ENCODE measurements at places on chromosomes 1 and 21.
A peak's percentile ranks its signal among the peaks of the same experiment; 100 is the strongest.

DNA sequence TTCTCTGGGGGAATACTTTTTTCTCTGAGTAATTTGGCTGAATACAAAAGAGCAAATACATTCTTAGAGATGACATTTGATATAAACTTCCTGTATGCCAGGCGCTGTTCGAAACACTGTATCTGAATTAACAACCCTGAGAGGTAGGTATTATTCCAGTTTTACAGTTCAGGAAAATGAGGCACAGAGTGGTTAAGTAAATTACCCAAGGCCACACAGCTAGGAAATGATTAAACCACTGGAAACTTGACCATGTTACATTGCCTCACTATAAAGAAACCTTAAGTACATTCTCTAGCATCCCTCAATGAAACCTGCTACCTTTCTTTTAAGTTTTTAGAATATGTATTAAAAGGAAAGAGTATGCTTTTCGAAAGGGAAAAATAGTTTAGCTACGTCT is 54.6 kb downstream of the SMYD2 start:
- DNase-seq = no peak

DNA sequence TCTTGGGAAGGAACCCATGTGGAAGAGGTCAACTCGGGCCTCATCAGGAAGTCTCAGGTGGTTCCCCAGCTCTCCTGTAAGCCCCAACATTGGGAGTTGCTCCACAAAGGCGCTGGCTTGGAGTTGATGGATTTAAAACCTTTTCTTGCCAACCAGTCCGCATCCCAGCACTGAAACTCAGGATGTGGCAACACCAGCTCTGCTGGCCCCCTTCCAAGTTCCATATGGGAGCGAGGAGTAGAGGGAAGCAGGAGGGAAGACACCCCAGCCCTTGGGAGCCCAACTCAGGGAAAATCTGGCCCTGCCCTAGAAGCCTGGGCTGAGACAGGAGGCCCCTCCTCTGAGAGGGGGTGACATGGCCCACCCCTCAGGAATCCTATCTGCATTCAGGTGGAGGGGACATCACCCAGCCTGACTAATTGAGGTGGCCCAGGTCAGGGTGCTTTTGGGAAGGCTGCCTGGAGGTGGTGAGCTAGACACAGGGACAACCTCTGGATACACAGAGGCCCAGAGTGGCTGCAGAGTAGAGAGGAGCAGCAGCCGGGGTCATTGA is 33.1 kb upstream of the DMBX1 start:
- no peak for DNase-seq

- DNase-seq = no peak
Measured at GRCh38 chr1:85015826-85016225, 18.9 kb upstream of the MCOLN2 start.

- no peak for DNase-seq
Measured at GRCh38 chr1:94543001-94543400, 1.4 kb upstream of the F3 start.

- no peak for DNase-seq
Measured at GRCh38 chr1:180151508-180151907, 3.2 kb upstream of the QSOX1 start.

GRCh38 chr1:188594542-188595235 is 1765.9 kb downstream of the PLA2G4A start:
- no peak for DNase-seq

- no peak for DNase-seq
Measured at GRCh38 chr1:10637834-10638558, 158.4 kb downstream of the CASZ1 start.

DNA sequence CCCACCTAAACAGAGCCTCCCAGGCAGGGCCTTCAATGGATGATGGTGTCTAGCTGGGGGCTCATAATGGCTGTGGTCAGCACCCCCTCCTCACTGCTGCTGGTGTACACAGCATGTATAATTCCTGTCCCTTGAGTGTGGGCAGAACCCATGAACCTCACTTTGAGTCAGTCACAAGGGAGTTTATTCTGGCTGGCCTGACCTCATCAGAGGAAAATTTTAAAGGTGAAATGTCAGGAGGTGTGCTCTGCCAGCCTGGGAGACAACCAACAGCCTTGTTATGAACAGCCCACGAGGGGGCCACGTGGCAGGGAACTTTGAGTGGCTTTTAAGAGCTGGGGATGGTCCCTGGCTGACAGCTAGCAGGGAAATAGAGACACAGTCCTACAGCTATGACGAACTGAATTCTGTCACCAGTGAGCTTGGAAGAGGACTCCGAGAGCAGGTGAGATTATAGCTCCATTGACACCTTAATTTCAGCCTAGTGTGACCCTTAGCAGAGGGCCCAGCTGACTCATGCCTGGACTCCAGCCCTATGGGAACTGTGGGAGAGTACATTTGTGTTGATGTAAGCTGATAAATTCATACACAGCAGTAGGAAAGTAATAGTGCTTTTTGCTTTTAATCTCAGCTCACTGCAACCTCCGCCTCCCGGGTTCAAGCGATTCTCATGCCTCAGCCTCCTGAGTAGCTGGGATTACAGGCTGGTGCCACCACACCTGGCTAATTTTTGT is 73.5 kb upstream of the RUNX3 start:
- DNase-seq = no peak

DNA sequence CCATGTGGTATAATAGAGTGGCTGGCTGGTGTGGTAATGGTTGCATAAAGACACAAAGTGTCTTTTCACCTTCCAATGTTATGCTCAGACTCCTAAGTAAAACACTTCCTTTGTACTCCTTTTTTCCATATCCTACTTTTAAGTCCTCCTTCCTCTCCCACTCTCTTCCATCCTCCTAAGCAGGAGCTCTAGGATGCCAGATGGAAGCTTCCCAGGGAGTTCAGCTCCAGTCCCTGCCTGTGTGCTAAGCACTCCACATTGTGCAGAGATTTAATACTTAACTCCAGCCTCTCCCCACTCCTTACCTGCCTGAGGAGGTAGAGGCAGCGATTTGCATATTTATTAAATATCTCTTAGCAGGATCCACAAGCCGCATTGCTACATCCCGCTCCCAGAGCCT is 60.5 kb upstream of the IGSF21 start:
- peak; percentile 42 for DNase-seq

GRCh38 chr21:37749132-37749531 is 167.1 kb downstream of the KCNJ6 start:
- DNase-seq = no peak

DNA sequence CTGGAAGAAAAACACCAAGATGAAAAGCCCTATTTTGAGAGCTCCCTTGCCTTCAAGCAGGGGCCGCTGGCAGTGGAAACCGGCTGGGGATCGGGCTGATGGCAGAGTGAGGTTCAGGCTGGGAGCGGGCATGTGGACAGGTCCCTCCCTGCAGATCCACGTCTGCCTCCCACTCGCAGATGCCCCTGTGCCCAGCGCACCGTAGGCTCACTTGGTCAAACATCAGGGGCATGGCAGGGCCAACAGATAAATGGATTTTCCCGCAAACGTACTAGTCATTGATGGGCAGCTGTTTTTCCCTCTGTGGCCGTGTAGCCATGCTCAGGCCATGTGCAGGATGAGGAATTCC is 6.6 kb upstream of the C1orf174 start:
- no peak for DNase-seq

- DNase-seq = no peak
Measured at GRCh38 chr1:114549137-114549536, 32.3 kb downstream of the BCAS2 start.

GRCh38 chr1:25246600-25247023 is 642 bp downstream of the RSRP1 start:
- no peak for DNase-seq

DNA sequence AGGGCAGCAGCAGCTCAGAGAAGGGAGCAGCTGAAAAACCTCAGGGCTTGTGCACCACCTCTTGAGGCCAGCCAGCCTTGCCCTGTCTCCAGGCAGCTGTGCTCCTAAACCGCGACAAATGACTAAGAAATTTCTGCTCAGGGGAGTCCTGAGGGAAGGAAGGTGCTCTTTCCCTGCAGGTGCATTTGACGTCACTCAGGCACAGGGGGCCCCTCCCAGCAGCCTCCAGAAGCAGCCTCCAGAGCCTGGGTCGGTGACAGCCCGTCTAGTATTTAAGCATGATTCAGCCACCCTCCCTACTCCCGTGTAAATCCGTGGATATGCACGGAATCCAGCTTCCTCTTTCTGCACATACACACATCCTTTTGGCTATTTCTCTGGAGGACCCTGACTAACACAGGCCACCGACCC is 560.5 kb downstream of the KIF26B start:
- DNase-seq = no peak

- no peak for DNase-seq
Measured at GRCh38 chr1:110542725-110543124, 23.8 kb upstream of the KCNA10 start.

DNA sequence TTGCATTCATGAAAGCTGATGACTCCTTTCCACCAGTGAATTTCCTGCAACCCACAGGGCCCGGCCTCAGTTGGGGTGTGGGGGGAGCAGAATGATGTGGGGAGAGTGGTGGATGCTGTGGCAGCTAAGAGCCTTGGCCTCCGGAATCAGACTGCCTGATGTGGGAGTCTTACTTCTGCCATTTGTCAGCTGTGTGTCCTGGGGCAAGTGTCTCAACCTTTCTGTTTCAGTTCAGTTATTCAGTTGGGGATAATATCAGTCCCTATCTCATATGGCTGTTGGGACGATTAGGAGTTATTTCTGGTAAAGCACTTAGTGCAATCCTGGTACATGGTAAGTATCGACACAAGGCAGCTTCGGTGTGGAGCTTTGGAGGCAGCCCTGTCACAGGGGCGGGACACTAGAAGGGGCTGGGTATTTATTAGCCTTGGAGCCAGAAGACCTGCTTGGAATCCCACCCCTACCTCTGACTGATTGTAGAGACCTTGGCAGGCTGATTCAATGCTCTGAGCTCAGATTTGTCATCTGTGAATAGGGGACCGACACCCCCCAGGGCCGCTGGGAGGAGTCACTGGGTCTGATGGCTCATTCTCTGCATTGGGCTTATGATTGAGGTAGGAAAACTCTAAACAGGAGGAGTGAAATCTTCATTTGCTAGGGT is 19.6 kb downstream of the ARHGEF10L start:
- DNase-seq = no peak

- DNase-seq = no peak
Measured at GRCh38 chr1:12499539-12500240, 118.3 kb downstream of the DHRS3 start.

GRCh38 chr1:20589331-20590278 is 708 bp downstream of the CDA start:
- no peak for DNase-seq

DNA sequence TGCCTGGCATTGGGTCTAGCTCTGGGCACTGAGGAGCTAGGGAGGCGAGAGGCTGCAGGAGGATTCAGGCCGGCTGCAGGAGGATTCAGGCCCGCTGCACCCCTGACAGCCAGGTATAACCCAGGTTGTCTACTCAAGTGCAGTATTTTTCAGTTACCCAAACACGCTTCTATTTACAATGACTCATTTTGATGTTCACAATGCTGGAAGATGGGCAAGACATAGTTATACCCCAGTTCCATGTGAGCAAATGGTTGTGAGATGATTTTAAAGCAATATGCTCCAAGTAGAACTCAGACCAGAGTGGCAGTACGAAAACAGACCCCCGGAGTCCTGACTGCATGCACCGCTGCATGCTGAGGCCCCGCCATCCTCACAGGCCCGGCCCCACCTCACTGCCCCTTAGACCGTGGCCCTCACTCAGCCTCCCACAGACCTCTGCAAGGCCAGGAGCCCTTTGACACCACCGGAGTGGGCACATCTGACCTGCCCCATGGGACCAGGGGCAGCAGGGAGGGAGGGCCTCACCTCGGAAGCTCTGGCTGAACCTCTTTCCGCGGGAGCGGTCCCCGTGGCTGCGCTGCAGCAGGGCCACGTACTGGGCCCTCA is 553 bp downstream of the LEFTY1 start:
- no peak for DNase-seq

DNA sequence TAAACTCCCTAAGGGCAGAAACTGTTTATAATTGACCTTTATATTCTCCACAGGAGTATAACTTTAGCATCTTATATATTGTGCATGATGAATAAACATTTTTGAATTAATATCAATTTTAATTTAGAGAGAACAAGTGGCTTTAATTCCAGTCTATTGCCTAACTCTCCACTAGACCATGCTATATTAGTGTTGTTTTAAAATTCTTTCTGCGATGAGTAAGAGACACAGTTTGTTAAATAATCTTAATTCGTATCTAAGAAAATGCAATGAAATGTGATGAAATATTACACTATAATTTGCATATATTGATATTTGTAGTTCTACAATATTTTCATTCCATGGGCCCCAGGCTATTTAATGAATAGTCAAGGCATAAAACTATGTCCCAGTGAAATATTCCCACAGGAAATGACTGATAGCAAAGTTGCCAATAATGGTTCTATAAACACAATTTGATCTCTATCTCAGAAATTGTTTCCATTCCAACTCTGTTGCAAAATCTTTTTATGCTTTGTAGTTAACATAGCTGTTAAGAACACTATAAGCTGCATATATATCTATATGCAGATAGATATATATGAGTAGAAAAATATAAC is 2.9 kb upstream of the SYDE2 start:
- no peak for DNase-seq

- no peak for DNase-seq
Measured at GRCh38 chr1:159828581-159829272, 2.1 kb downstream of the SLAMF8 start.

GRCh38 chr1:87450615-87451209 is 122.0 kb downstream of the LMO4 start:
- DNase-seq = no peak

DNA sequence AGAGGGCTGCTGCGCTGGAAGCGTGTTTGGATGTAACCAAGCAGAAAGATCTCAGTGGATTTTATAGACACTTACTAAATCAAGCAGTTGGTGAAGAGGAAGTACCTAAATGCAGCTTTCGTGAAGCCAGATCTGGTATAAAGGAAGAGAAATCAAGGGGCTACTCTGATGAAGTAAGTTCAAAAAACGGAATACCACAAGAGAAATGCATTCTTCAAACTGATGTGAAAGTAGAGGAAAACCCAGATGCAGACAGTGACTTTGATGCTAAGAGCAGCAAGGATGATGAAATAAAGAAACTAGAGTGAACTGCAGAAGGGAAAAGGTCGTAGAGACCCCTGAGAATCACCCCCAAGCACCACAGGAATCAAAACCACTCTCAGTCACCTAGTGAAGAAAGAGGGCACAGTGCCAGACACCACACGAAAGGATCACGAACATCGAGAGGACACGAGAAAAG is 40.8 kb upstream of the NEXN start:
- no peak for DNase-seq

GRCh38 chr1:167950569-167950968 is 13.7 kb upstream of the MPC2 start:
- no peak for DNase-seq

DNA sequence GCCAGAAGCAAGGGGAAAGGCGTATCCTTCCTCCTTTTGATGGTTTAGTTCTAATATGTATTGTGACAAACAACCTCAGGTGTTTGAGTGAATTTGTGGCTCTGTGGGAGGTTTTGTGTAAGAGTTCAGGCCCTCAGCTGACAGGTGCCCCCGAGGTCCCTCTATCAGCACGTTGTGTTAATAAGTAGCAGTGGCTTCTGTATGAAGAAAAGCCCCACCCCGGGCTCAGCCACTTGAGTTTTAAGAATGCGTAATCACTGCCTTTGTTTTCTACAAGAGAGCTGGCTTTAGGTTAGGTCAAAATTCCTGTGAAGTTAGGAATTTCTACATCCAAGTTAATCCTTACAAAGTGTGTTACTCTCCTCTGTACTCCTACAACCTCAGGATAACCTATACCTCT is 92.4 kb upstream of the PGBD5 start:
- peak; percentile 41 for DNase-seq

- DNase-seq = no peak
Measured at GRCh38 chr1:154145986-154146385, 8.9 kb downstream of the NUP210L start.

Data from NCI-H524 (cell line).